ENCODE measurements at places on chromosomes 1 and 21.

DNA sequence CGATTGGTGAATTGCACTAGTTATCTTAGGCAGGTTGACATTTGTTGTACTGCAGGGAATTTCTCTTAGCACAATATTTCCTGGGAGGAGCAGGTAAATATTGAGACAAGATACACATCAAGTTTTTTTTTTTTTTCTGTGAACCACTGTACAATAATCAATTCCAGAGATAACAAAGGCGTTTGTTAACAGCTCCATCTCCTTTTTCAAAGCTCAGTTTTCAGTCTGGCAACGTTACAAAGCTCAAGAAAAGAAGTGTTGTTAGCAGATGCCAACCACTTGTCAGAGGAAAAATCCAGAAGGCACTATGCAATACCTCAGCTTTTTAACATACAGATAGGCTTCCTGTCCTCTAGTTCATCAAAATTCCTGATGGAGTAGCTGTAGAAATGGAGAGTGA, 40.9 kb upstream of the DAB1 start:
- no peak for DNase-seq

DNA sequence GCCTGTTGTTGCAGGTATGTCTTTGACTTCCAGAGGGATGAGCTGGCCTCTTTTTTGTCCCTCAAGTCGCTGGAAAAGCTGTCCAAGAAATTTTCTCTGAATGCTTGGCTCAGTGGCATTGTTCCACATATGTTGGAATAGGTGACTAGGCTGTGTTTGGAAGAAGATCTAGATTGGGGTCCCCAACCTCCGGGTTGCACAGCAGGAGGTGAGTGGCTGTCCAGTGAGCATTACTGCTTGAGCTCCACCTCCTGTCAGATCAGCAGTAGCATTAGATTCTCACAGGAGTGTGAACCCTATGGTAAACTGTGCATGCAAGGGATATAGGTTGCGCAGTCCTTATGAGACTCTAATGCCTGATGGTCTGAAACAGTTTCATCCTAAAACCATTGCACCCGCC, 18.1 kb downstream of the BACH1 start:
- DNase-seq = no peak

DNA sequence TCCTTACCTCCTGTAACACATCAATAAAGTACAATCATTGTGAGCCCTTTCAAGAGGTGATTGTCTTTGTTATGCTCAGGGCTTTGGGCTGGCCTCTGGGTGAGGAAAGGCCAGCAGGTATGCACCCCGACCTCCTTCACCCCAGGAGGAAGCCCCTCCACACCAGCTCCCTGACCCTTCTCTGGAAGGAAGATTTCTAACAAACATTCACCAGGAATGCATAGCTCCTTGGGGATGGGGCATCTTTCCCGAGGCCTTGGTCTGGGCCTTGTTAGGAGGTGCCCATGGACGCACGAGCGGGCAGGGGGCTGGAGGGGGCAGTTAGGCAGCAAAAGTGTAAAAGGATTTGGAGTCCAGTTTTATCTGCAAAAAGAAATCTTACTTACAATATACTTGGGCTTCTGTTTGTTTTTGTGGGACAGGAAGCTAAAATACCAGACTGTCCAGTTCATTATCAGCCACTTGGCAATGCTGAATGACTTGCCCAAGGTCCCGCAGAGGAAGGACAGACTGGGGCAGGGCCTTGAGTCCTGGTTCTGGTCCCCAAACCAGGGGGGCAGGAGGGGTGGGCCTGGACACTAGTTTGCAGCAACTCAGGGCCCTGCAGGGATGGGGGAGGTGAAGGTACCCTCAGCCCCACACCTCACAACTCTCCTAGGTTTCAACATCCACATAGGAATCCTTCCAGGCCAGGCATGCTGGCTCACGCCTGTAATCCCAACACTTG, 10.1 kb downstream of the ZC3H12A start:
- no peak for DNase-seq

DNA sequence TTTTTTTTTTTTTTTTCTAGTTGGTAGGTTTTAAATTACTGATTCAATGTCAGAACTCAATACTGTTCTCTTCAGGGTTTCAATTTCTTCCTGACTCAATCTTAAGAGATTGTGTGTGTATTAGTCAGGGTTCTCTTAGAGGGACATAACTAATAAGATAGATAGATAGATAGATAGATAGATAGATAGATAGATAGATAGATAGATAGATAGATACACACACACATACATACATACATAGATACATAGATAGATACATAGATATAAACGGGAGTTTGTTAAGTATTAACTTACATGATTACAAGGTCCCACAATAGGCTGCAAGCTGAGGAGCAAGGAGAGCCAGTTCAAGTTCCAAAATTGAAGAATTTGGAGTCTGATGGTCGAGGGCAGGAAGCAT, 251.3 kb downstream of the SMYD3 start:
- DNase-seq = no peak

DNA sequence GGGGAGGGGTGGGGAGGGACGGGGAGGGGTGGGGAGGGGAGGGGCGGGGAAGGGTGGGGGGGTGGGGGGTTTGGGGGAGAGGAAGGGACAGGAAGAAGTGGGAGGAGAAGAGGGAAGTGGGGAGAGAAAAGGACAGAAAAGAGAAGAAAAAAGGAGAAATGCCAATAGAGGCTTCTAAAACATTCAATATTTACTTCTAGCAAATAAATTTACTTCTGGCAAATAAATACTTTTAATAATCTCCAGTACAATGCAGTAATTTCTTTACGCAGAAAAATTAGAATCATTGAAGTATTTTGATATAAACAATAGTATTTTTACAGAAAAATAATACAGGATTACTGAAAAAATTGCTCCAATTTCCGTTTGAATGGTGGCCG, 9.4 kb upstream of the GPR161 start:
- DNase-seq = peak; percentile 86

- DNase-seq = peak; percentile 23
Measured at GRCh38 chr1:220962031-220962751, 82.9 kb downstream of the HLX start.

GRCh38 chr1:29832471-29832870, 596.1 kb downstream of the PTPRU start:
- DNase-seq = no peak

- DNase-seq = no peak
Measured at GRCh38 chr1:87652176-87652575, 323.5 kb downstream of the LMO4 start.

DNA sequence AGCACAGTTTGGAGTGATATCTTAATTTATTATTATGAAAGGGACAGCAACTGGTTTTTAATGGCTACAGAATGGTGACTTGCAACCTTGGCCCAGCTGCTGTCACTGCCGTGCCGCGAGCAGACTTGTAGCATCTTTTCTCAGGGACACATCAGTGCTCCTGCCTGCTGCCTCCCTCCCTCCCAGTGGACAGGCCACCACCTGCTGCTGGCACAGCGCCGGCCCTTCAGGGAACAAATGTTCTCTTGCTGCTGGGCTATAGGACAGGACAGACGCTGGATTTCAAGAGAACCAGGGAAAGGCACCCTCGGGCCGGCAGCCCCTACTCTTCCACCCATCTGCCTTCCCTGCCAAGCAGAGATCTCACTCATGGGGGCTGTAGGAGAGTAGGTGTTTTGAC, 413.8 kb upstream of the NFIA start:
- no peak for DNase-seq

DNA sequence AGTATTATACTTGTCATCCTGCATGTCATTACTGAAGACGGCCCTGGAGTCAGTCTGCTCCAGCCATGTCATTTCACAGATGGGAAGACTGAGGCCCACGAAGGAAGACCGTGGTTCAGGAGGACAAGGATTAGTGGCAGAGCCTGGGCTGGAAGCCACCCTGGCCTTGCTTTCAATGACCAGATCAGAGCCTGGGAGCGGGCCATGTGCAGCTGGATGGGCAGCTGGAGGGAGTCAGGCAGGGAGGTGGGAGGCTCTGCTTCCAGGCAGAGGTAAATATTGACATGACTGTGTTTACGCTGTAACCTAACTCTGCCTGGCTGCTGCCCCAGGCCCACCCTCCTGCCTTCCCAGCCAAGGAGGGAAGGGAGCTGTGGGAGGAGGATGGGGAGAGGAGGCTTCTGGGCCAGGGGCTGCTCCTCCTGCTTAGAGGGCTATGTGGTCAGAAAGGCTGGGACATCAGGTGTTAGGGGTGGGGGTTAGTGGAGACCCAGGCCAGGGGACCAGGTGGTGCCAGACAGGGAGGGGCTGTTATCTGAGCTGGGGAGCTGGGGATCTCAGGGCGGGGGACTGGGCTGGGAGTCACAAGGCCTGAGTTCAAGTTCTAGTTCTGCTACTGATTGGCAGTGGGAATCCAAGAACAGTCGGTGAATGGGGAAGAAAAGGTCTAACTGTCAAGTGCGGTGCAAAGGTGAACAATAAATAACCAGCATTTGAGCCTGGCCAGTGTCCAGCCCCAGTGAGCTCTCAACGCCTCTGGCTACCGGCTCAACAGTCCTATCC, 48.5 kb upstream of the ECE1 start:
- no peak for DNase-seq

DNA sequence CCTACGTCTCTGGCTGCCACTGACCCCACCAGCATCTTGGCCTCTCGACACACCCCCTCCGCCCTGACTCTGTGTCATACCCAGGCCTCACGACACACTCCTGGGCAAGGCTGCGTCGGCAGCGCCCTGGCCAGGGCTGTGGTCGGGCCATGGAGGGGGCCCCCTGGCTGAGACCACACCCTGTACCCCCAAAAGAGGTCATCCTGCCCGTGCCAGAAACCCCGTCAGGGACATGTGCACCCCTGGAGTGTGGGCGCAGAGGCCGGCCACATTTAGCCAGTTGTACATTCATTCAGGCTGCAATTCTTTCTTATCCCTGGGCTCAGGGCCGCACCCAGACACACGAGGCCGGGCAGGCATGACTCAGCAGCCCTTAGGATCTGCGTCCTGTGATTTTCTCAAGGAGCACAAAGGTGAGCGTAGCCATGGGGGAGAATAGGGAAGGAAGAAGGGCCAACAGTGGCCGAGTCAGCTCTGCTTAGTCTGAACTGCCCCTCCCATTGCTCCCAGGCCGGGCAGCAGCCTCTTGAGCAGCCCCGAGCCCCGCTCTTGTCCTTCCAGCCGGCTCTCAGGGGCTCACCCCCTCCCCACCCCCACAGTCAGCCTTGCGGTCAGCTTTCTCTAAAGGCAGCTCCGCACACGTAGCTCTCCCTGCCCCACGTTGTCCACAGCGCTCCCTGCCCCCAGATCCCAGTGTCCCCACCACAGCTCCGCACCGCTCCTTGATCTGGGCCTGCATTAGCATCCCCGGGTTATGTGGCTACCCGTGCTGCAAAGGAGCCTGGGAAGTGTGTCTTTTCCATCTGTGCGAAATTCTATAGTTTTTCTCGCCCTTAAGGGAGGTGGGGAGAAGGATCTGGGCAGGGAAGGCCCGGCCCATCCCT, 7.9 kb downstream of the CSTB start:
- peak; percentile 83 for DNase-seq

- DNase-seq = no peak
Measured at GRCh38 chr1:46497665-46498064, 8.0 kb downstream of the DMBX1 start.

DNA sequence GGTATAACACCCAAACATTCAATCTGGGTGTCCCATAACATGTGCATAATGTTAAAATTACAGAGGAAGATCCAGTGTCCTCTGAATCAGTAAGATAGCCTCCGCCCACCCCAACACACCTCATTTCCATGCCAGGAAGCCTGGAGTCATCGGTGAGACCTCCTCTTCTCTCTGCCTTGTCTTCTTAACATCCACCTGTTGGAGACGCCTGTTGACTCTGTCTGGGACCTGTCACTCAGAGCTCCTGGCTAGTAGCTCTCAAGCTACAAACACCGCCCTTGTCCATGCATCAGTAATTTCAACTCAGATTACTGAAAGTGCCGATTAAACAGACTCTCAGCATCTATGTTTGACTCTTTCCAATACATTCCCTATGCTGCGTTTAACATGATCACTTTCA, 27.4 kb downstream of the KCNJ15 start:
- no peak for DNase-seq

DNA sequence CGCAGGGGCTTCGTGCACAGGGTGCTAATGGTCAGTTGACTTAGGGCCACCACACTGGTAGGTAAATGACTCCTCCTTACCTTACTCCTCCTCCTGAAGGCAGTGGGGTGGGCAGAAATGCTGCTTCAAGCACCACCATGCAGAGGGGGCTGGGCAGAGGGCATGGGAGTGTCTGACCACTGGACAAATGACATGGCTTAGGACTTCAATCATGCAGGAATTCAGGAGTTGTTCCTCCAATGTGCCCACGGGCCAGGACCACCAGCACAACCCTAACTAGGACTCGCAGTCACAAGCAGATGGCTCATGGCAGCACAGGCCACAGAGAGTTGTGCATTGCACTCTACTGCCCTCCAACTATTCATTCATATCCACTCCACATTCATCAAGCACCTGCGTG, 65.7 kb downstream of the KCND3 start:
- no peak for DNase-seq

- no peak for DNase-seq
Measured at GRCh38 chr1:214312530-214313051, 31.6 kb downstream of the SMYD2 start.
